Stimulated activated CD8-positive, alpha-beta memory T cell treated with anti-CD3 and anti-CD28 coated beads, Interleukin-15, amount 100 ng/mL, for 4 hours (primary cell): ENCODE measurements at places on chromosomes 2 and 18.

- no peak for DNase-seq
Observed at GRCh38 chr2:205686783-205687640, 4.7 kb downstream of the NRP2 start.

DNA sequence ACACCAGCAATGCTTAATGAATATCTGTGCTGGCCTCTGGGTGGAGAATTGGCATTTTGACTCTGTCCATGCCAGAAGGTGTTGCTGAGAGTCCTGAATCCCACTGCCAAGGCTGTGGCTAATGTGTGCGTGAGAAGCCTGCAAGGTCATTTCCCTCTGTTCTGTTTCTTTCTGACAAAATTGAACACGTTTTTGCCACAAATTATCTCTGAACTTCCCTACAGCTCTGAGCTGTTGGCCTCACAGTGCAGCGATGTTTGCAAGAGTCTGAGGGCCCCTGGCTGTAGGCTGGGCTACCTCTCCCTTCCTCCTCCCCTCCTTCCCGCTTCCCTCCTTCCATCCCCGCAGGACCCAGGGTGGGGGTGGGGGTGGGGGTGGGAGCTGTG, 154.1 kb upstream of the HS6ST1 start:
- no peak for DNase-seq

- DNase-seq, result no peak
Observed at GRCh38 chr18:8513249-8513648, 96.0 kb upstream of the RAB12 start.

DNA sequence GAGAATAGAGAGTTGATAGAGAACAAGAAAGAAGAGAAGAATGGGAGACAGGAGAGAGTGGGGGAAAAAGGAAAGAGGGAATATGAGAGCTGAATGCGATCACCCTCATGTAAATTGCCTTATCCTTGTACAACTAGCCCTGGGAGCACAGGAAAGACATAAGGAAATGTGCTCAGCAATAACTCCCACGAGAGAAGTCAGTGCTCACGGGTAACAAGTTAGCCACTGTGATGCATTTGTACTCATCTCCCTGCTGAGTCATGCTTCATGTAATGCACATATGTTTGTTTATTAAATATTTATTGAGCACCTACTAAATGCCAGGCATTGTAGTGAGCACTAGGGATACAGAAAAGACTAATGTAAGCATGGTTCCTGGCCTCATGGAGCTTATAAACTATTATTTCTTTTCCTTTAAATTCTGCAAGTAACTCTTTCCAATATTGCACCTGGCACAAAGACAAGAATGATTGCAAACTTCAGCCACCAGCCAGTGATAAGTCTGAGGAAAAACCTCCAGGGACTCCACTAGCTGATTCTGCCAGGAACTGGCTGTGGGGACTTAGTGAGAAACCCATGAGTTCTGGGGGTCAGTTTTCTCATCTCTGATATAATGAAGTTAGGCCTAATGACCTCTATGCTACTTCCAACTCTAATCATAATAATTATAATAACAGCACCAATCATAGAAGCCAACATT, 124.1 kb downstream of the LNPK start:
- no peak for DNase-seq

DNA sequence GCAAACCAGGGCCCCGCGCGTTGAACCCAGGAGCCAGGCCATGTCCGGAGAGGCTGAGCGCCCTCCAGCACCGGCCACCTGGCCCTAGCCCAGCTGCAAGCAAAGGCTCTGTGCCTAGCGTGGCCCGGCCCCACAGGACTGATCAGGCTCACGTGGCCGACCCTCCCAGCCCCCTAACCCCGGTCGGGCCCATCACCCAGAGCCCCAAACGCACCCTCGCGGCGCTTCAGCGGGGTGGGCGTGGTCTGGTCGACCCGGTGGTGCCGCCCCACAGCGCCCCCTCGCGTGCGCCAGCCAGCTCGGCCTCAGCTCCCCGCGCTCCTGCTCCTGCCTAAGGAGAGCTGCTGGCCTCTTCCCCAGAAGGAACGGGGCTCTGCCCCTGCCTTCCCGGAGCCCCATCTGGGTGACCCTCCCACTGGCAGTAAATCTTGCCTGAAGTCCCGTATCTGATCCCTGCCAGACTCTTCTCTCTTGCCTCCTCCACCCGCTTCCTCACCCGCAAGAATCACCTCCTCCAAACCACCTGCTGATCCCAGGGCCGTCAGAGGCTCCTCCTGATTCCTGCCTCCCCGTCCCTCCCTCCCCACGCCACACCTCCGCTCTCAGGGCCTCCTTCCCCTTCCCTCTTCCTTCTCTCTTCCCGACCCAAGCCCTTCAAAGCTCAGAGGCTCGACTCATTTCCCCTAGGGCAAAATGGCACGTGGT, 12.3 kb upstream of the TEX51 start:
- DNase-seq, result no peak

- no peak for DNase-seq
Observed at GRCh38 chr2:118086024-118086633, 2.1 kb upstream of the INSIG2 start.

- no peak for DNase-seq
Observed at GRCh38 chr2:241064008-241064801, 37.9 kb downstream of the MTERF4 start.

- DNase-seq, result no peak
Observed at GRCh38 chr2:121649149-121649595, at the start of gene CLASP1. Gene CLASP1 (minus strand): TSS chr2:121649462. CDS start chr2:121605895, 43,567 bp downstream.

GRCh38 chr2:196925768-196926561, 542 bp downstream of the PGAP1 start:
- DNase-seq, result no peak

- DNase-seq, result no peak
Observed at GRCh38 chr2:29729401-29729800, 192.0 kb downstream of the ALK start.

DNA sequence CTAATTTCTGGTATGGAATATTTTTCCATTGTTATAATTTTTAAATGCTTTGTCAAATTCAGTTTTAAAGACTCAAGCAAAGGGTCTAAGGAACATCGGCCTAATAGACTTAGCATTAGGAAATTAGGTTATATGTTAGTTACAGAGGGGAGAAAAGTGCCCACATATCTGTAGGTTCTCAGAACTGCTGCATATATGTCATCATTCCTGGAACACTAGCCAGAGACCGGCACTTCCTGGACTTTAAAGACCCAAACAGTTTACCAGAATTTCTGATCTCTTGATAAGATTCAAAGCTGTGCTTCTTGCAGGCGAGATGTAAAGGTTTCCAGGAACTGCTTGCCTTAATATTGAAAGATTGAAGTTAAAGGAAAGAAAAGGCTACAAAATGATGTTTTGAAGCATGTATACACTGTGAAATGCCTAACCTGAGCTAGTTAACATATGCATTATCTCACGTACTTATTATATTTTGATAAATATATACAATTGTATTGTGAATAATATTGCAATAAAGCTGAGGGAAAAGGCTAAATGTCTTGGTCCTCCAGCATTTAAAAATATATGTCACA, 993.6 kb downstream of the LRP1B start:
- no peak for DNase-seq

DNA sequence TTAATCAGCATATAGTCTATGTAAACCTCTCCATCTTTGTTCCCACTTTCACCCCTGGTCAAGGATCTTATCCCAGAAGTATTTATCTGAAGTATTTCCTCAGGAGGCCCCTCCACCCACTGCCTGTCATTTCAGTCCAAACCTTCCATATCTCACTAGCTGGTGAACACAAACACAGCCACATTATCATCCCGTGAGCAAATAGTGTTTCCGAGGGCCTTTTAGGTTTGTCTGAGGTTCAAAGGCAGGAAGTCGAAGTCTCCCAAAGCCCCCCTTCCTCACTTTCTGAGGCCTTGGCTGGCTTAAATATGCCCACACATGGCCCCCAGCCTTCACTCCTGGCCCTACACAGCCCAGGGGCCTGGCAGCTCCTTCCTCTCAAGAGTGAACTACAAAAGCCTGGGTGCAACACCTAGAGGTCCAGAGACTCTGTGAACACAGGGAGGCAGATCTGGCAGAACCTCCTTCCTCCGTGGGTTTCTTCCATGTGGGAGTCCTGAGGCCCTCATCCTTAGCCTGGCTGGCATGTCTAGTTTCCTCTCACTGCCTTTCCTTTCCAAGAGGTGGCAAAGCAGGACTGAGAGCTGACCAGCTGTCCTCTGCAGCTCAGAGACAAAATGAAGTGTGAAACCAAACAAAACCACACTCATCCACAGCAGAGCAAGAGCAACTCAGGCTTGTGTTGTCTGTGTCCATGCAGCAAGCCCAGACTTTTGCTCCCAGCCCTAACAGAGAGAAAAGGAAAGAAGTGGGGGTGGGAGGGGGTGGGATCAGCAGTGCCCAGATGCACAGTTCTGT, 264.2 kb downstream of the SS18 start:
- DNase-seq, result no peak

GRCh38 chr2:202204855-202205254, 33.5 kb downstream of the SUMO1 start:
- no peak for DNase-seq

DNA sequence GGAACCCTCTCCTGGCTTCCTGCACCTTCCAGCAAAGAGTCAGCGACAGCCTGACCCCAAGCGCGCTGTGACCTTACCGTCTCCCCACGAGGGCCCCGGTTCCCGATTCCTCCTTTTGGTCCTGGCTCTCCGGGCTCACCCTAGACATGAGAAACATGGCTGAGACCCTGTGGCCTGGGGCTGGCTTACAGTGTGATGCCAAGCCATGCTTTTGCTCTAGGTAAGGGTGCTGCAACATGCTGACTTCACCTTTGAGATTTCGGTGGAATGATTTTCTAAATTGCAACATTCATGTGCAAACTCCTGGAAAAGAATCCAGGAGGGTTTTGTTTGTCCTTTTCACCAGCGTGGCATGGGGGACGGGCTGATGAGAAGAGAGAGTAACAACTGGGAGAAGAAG, 63.9 kb downstream of the COL6A3 start:
- no peak for DNase-seq

DNA sequence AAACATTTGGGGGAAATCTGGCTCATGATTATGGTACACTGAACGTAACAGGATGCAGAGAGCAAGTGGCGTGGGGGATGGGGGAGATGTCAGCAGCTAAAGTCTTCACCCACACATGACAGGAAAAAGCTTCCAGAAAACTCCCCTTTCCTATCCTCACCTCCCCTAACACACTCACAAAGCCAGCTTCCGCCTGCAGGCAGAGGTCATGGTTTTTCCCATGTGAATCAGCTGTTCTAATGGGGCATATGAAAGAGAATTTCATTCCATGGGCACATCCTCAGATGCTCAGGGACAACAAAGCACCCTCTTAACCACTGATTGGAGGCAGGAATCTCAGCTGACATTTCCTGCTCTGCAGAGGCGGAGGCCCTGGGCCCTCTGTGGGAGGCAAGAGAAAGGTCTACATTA, 129.1 kb downstream of the TSN start:
- DNase-seq, result no peak

DNA sequence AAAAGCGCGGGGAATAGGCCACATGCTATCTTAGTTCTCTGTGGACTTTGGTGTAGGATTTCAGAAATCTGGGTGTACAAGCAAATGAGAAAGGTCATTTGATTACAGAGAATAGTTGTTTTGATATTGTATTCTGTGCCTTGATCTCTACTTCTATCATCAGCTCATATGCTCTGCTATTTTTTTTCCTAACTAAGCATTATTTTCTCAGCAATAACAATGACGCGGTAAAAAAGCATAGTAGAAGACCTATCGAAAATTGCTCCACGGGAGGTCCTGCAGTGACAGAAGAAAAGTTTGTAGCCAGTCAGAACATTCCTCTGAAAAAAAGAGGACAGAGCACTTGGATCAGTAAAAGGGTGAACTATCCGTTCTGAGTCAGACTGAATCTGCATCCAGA, 2.8 kb upstream of the SETBP1 start:
- DNase-seq, result no peak

DNA sequence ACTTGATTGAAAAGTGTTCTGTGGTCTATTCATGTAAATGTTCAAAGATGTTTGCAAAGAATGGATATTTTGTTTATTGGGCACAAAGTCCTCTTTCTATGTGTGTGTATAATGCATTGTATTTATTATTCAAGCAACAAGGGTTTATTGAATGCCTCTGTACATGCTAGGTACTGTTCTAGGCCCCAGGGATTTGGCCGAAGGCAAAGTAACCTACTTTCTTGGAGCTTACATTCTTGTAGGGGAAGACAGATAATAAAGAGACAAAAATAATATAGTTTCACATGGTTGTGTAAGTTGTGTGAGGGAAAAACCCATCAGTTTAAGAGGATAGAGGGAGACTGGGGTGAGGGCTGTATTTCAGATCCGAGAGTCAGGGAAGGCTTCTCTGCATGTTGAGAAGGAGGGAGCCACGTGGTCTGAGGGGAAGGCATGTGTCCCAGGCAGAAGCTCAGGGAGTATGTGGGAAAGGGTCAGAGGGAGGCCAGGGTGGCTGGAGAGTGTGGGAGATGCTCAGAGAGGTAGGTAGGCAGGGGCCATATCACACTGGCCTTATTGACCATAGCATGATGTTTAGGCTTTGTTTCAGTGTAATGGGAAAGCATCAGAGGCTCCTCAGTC, 40.4 kb upstream of the GPR155 start:
- DNase-seq, result no peak

DNA sequence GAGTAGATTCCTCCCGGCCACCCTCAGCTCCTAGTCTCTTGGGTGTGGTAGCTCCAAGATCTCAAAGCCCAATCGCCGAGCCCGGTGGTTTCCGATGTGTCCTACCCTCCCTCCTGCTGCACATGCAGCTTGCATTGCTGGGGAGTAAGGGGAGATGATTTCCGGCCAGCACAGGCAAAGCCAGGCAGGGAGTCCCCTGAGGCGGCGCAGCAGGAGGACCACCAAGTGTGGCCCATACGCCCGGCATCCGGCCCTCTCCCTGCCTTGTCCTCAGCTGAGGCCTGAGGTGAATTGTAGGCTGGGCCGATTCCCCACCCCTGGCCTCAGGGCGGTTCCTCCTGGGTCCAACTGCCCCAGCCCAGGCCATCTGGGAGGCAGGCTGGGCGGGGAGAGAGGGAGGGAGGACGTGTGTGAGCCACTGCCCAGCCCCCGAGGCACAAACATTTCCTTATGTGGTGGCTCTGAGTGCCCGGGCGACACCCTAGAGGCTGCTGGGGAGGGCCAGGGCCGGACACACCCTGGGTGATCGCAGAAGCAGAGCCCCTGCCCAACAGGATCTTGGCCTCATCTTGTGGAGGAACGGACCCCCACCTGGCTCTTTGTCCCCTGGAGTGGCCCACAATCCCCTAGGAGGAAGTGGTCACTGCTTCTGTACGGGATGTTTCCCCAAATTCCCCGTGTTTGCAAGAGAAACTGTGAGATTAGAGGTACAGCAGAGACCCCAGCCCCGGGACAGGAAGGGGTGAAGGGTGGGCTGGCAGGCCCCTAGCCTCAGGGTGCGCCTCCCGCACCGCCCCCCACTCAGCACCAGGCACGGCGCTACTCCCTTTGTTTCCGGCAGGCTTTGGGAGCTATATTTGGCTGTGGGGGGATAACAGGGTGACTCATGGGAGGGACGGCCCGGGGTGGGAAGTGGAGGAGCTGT, 41.9 kb upstream of the PTMA start:
- DNase-seq, result no peak

- DNase-seq, result no peak
Observed at GRCh38 chr2:20472569-20472968, 25.7 kb downstream of the RHOB start.

DNA sequence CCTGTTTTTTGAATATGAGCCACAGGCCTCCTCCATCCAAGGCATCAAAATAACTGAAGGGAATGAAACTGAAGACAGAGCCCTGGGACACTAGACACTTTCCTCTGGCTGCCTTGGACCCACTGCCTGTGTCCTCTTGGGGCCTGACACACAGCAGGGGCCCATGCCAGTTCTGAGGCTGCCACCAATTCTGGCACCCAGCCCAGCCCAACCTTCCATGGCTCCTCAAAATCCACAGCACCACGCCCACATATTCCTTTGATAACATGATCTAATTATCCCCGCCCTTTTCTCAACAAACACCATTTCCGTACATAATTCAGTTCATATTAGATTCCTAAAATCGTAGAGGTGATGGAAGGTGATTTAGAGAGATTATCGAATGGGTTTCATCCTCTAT, 64.2 kb downstream of the EMX1 start:
- DNase-seq, result no peak
